ENCODE measurements at places on chromosomes 1 and 21.
A peak's percentile ranks its signal among the peaks of the same experiment; 100 is the strongest.

GRCh38 chr1:68848017-68848416, 351.1 kb upstream of the DEPDC1 start:
- DNase-seq = no peak

- DNase-seq = no peak
Observed at GRCh38 chr1:245671966-245672767, 517.4 kb downstream of the KIF26B start.

GRCh38 chr21:44966135-44967081, 26.6 kb downstream of the SLX9 start:
- no peak for DNase-seq

DNA sequence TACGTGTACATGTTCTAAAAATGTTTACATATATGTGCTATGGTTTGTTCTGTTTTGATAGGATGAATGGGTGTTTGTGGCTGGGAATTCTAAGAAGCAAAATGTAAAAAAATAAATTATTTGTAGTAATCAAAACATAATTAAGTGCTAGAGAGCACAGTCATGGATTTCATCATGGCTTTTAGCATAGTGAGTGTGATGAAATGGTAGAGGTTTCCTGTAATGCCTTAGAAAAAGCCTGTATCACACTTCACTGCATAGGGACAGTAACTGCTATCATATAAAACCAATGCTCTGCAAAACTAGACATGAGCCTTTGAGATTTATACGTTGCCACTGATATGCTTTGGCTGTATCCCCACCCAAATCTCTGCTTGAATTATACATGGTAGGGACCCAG, 99.8 kb downstream of the PTGER3 start:
- DNase-seq = no peak

DNA sequence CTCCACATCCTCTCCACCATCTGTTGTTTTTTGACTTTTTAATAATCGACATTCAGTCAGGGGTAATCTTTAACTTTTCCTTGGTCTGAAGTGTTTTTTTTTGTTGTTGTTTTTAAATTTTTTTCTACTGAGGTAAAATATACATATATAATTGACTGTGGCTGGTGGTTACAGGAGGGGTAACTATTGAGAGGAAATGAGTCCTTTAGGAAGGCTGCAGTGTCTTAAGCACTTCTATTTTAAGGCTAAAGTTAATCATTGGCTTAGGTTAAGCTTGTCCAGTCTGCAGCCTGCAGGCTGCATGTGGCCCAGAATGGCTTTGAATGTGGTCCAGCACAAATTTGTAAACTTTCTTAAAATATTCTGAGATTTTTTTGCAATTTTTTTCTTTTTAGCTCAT, 172.5 kb downstream of the CTH start:
- DNase-seq = no peak

DNA sequence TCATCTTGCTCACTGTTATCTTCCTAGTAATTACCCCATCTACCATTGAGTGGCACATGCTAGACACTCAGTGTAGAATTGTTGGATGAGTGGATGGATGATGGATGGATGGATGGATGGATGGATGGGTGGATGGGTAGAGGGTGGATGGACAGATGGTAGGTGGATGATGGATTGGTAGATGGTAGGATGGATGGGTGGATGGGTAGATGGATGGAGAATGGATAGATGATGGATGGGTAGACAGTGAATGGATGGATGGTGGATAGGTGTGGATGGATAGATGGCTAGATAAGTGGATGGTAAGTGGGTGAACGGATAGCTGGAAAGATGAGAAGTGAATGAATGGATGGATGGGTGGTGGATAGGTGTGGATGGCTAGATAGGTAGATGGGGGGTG, 165.3 kb upstream of the KLHDC7A start:
- DNase-seq = no peak

DNA sequence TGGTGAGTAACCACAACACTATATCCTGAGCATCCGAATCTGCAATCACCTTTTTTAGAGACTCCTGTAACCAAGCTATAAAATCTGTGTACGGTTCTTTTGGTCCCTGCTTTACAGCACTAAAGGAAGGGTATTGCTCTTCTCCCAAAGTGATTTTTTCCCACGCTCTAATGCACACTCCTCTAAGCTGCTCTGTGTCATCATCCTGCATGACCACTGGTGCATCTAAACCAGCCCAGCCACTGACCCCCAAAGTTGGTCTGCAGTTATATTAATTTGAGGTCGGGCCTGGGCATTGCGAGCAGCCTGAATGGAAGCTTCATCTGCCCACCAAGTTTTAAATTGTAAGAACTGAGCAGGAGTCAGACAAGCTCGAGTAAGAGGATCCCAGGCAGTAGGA, 480.0 kb downstream of the PTPRU start:
- no peak for DNase-seq

DNA sequence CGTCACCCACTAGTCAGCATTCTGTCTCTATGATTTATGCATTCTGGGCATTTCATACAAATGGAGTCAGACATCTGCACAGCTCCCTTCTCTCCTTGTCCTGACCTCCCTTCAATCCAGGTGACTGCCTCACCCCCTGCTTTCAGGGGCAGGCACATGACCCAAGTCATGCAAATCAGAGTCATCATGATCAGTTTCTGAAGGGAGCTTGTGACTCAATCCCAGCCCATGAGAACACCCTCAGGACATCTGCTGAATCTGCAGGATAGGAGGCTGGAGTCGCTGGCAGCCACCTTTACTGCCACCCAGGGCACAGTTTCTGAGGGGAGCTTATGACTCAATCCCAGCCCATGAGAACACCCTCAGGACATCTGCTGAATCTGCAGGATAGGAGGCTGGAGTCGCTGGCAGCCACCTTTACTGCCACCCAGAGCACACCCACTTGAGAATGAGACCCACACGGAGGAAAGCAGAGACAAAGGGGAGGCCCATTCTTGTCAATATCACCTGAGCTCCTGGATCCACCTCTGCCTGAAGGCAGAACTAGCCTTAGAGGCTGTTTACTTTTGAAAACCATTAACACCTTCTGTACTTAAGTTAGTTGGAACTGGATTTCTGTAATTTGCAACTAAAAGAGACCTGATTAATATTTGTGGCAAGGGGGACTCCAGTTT, 62.3 kb upstream of the SLC25A33 start:
- peak; percentile 46 for DNase-seq

- no peak for DNase-seq
Observed at GRCh38 chr1:204971517-204972336, 71.3 kb upstream of the CNTN2 start.

GRCh38 chr1:70353601-70354331, 756 bp downstream of the ANKRD13C start:
- DNase-seq = peak; percentile 76

- DNase-seq = no peak
Observed at GRCh38 chr1:177517546-177517945, 346.8 kb downstream of the BRINP2 start.

GRCh38 chr1:209886219-209886536, 51.8 kb upstream of the SYT14 start:
- no peak for DNase-seq

- DNase-seq = peak; percentile 66
Observed at GRCh38 chr1:158933621-158934020, 2.3 kb downstream of the PYHIN1 start.

- peak; percentile 81 for DNase-seq
Observed at GRCh38 chr21:41425954-41426675, at the start of gene MX1. MX1 (plus strand) TSS chr21:41426239; CDS start chr21:41432071, 5,832 bp downstream.

DNA sequence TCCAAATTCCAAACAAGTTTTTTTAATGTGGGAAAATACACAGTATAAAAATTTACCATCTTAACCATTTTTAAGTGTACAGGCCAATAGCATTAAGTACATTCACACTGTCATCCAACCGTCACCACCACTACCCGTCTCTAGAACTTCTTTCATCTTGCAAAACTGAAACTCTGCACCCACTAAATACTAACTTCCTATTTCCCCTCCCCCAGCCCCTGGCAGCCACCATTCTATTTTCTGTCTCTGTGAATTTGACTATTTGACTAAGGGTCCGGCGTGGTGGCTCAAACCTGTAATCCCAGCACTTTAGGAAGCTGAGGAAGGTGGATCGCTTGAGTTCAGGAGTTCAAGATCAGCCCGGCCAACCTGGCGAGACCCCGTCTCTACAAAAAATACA, 36.1 kb downstream of the CLSTN1 start:
- DNase-seq = peak; percentile 85

GRCh38 chr1:36591278-36591677, 108.6 kb upstream of the CSF3R start:
- DNase-seq = no peak

DNA sequence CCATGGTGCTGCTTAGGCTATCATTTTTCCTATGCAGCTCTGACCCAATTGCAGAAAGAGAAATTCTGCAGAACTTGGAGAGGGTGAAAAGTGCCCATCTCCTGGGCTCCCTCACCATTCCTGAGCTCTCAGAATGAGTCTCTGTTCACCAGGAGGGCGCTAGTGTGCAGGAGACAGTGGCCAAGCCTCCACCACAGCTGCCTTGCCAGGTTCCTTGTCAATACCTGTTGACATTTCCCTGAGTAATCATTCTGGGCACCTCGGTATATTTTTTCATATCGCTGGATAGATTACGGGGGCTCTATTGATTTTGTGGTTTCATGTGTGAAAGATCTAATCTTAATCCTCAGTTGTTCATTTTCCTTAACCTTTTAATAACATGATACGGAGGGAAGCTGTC, 13.0 kb upstream of the C8B start:
- DNase-seq = no peak

DNA sequence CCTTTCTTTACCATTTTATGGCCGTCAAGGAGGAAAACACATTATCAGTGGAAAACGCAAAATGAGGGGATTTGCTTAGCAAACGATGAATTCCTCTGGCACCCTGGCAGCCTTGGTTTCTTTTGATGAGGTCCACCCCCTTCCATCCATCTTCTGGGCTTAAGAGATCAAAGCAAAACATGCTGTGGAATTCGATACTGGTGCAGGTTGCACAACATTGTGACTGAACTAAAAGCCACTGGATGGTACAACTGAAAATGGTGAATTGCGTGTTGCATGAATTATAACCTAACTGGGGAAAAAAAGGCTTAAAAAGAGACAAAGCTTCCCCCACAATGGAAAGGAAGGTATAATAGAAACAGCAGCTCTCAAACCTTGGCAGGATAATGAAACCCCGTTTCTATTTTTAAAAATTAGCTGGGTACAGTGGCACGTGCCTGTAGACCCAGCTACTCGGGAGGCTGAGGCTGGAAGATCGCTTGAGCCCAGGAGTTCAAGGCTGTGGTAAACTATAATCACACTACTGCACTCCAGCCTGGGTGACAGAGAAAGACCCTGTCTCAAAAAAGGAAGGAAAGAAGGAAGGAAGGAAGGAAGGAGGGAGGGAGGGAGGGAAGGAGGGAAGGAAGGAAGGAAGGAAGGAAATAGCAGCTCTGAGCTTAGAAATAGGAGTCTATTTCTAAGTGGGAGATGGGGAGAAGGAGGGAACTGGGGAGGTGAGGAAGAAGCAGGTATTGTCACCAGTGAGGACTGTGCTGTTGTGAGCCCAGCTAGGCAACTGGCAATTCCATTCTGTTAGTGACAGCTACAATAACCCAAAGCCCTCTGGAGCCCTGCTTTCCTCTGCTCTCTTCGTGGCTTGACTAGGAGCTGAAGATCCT, 29.0 kb upstream of the LGALS8 start:
- DNase-seq = no peak

GRCh38 chr1:214281720-214282629, 1.0 kb downstream of the SMYD2 start:
- DNase-seq = no peak

DNA sequence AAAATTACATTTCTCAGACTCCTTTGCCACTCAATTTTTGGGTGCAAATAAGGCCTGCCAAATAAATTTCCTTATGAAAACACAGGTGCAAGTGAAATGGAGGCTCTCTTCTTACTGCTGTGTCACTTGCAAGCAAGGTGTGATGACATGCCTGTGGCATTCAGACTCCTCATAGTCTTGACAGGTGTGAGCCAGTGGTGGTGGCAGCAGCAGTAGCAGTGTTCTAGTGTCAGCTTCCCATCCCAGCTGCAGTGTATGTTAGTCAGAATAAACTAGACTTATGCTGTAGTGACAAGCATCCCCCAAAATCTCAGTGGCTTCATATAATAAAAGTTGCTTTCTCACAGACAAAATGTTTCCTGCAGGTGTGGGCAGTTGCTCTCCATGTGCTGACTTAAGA, 3.8 kb upstream of the EEIG2 start:
- DNase-seq = no peak

DNA sequence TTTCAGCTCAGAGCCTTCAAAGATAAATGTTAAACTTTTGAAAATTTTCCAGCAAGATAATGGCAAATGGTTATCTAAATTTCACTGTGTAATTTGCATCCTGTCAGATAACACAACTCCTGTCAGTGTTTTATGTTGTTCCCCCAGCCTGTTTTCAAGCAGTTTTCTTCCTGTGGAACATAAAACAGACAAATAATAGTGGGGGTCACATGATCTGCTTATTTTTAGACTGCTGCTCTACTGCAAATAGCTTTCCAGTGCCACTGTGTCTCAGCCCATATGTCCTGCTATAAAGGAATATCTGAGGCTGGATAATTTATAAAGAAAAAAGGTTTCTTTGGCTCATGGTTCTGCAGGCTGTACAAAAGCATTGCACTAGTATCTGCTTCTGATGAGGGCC, 32.2 kb downstream of the FMO3 start:
- DNase-seq = no peak

DNA sequence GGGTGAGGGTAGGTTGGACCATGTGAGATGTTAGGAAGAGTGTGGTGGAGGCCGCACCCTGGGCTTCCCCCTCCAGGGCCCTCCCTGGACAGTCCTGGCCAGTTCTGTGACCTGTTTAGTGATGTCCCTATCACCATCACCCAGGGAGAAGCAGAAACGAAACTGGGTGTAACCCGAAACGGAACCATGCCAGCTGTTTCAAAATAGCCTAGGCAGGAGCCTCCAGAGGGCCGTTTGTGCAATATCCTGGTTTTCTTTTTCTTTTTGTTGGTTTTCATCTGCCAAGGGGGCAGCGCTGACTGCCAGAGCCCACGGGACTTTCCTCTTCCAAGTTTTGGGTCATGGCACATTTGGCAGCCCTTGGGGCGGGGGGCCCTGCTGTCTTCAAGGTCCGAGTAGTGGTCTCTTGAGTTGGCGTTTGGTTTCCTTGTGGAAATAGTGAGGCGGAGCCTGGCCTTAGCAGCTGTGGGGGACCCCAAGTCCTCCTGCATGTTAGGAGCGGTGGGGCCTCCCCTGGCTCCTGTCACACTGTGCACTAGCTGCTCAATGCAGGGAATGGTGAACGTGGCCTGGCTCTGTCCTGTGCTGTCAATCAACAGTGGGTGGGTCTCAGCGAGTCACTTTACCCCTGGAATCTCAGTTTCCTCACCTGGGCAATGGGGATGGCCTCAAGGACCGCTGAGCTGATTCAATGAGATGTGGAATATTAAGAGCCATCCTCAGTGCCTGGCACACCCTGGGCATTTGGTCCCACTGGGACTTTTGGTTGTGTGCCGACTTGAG, 90.7 kb downstream of the ARHGEF10L start:
- DNase-seq = no peak

- no peak for DNase-seq
Observed at GRCh38 chr1:215539803-215540570, 27.1 kb upstream of the KCTD3 start.

- no peak for DNase-seq
Observed at GRCh38 chr1:214438075-214438474, 113.3 kb downstream of the PTPN14 start.

DNA sequence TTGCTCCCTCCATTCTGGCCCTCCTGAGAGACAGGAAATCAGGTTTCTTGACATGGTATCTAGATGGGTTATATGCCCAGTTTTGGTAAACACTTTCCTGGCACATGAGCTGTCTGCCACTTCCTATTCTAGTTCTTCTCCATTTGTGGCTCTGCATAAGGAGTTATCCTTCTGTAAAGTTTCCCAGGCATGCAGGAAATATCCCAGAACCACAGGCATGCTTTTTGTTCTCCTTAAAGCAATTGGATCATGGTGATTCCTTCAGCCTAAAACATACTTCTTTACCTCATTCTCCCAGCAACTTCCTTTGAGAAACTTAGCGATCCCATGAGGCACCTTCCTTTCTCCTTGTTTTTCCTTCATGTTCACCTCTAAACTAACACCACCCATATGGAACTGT, 199.8 kb downstream of the CRB1 start:
- no peak for DNase-seq

Measured in activated CD4-positive, alpha-beta T cell treated with anti-CD3 and anti-CD28 coated beads, Interleukin-10, Interleukin-2, amounts not matched to agents 100 ng/mL and 50 ng/mL, durations not matched to agents 16 hours and 8 hours (primary cell).